Progenitor cell of endocrine pancreas (in vitro differentiated cells): ENCODE measurements at places on chromosomes 16 and 17. TPM values are rescaled to one million over a fixed set of nuclear protein-coding genes. Genes with fewer than 3 reads are reported as not detected.
A peak's percentile ranks its signal among the peaks of the same experiment; 100 is the strongest.

Gene EFCAB5
- total RNA-seq: 0.44 TPM in 1 of 2 replicates, not detected in the other

GRCh38 chr17:58312021-58312630, 16.5 kb downstream of the TSPOAP1 start:
- peak; percentile 8 for DNase-seq
- no peak overlapping the region for H3K27ac ChIP-seq
- H3K27me3 ChIP-seq: no peaks in the 10 kb centered on the region
- H3K4me3 ChIP-seq: no peak overlapping the region

GRCh38 chr16:85617948-85618347, 4.8 kb downstream of the GSE1 start:
- peak overlapping the region; percentile 43 for H3K27ac ChIP-seq
- no peaks in the 10 kb centered on the region for H3K27me3 ChIP-seq
- H3K4me3 ChIP-seq: peak overlapping the region; percentile 11

GRCh38 chr17:17852930-17853329, 16.1 kb upstream of the SREBF1 start:
- no peak overlapping the region for H3K4me3 ChIP-seq
- no peak overlapping the region for H3K27ac ChIP-seq
- H3K27me3 ChIP-seq: no peaks in the 10 kb centered on the region
- peaks cover 3% of the 10 kb centered on the region for H3K4me1 ChIP-seq
